ENCODE measurements at places on chromosomes 12 and 14.

GRCh38 chr14:55851301-55851700 lies 266.9 kb upstream of the PELI2 start:
- no peak for DNase-seq

DNA sequence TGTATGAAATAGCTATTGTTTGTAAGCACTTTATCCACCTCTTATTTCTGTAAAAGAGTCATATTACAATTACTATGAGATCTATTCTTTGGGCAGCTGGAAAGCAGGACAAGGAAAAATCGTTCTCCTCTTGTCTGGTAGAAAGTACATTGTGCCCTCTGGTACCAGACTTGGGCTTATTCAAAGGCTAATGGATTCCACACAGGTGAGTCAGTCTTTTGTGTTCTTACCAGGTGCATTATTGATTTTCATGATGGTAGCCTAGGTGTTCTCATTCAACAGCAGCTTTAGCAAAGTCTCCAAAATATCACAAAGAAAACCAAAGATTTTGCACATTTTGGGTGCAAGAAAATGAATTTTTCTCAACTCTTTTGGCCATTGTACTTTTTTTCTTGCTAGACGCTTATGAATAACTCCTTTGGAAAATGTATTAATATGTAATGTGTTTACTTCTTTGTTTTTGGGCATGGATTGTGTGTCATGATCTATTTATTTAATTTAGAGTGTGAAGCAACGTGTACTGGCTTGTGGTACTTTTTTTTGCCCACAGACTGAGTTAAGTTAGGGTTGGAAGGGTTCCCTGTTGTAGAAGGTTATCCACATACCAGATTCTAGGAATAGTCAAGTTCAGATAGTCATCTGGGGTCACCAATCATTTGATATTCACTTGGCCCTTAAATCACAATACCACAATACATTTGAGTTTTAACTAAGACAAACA lies 26.2 kb downstream of the MNAT1 start:
- no peak for DNase-seq

DNA sequence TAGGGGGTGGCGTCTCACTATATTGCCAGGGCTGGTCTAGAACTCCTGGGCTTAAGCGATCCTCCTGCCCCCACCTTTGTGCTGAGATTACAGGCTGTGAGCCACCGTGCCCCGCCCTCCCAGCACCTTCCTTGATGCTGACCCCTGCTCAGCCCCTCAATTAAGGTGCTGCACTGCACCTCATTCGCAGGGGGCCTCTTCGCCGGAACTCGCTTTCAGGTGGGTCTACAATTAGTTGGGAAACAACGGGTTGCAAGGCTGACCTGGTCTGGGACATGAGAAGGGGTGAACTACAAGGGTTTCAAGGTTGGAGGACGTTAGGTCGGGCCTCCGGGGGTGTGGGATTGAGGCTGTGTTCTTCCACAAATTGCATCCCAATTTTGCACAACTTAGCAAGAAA lies 1.2 kb upstream of the NOP2 start:
- no peak for DNase-seq

- DNase-seq: no peak
Observed at GRCh38 chr14:68939893-68940613, 39.0 kb downstream of the ACTN1 start.

GRCh38 chr14:49196327-49196726 lies 389.9 kb downstream of the RPS29 start:
- no peak for DNase-seq

- peak; percentile 19 for DNase-seq
Observed at GRCh38 chr12:30754383-30754749, 385 bp downstream of the CAPRIN2 start.

Data from activated CD4-positive, alpha-beta T cell treated with anti-CD3 and anti-CD28 coated beads for 1 hour (primary cell).